SIG-M5 (cell line): ENCODE measurements at places on chromosomes 11 and 22.

GRCh38 chr11:65720211-65720934, at the start of gene RNASEH2C:
Gene RNASEH2C, minus strand, starts transcription at chr11:65720798. Its CDS starts 40 bp downstream, at chr11:65720758.
- no peak for DNase-seq

GRCh38 chr11:98834776-98835175, 186.0 kb upstream of the CNTN5 start:
- DNase-seq: no peak

- DNase-seq: no peak
These were observed 68.1 kb downstream of the GRIK4 start for GRCh38 chr11:120579611-120580031.

GRCh38 chr22:37968452-37969251, 15.2 kb downstream of the POLR2F start:
- no peak for DNase-seq

GRCh38 chr11:40567392-40567791, 892.1 kb downstream of the LRRC4C start:
- DNase-seq: no peak

DNA sequence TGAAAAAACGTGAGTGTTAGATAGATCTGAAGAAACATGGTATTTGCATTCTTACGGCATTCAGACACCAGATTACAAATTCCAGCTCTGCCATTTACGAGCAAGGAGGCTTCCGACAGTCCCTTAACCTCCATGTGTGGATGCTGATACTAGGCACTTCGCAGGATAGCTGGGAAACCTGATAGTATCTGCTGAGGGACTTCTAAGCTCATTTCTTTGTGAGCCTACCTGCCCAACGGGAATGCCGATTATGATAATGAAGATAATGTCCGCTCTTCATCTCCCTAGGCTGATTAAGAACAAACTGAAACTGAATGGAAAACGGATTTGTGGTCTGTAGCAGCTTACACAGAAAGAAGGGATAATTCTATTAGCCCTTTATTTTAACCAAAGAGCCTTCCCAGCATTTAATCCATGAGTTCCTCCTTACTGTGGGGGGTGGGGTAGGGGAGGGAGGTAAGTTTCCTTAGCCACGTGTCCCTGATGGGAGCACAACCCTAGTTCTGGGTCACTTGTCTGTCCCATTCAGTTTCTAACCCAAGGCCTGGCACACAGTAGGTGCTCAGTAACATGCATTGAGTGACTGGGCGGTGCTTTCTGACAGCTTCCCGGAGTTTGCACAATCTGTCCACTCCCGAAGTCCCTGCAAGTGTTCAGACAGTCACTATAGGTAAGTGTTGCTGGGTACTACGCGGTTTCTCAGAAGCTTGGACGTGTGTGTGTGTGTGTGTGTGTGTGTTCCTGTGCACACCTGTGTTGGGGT, 39.2 kb downstream of the CD6 start:
- no peak for DNase-seq

DNA sequence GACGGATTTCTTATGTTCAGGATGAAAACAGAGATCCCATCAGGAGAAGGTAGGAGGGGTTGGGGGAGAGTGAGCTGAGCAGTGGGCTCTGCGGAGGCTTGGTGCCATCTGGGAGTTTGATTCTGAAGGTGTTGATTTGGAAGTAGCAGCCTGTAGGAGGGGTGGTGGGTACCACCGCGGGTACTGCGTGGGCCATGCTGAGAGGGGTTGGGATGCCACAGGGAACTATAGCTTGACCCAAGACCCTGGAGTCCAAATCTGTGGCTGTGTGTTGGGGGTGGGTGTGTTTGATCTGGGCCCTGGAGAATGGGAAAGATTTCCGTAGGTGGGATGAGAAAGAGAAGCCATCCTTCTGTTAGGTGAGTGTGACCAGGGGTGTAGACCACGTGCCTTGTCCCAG, 5.0 kb downstream of the INCENP start:
- DNase-seq: no peak

- DNase-seq: no peak
These were observed 163.0 kb downstream of the GRIK4 start for GRCh38 chr11:120674542-120674941.

- DNase-seq: no peak
These were observed 26.5 kb downstream of the KRTAP5-5 start for GRCh38 chr11:1656061-1656441.

DNA sequence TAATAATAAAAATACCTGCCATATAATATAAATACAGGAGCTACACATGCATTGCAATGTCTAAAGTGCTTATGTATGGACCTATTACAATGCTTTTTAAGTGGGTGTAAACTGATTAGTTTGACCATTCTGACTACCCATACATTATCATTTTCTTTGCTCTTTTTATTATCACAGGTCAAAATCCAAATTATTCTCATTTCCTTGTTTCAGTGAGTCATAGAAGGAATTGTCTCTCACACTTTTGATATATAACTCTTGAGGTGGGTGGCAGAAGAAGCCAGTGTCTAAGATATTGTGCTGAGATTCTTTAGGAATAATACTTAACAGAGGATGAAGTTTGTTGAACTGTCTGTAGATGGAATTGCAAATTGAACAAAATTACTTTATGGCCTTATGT, 35.6 kb downstream of the GAS2 start:
- DNase-seq: no peak

DNA sequence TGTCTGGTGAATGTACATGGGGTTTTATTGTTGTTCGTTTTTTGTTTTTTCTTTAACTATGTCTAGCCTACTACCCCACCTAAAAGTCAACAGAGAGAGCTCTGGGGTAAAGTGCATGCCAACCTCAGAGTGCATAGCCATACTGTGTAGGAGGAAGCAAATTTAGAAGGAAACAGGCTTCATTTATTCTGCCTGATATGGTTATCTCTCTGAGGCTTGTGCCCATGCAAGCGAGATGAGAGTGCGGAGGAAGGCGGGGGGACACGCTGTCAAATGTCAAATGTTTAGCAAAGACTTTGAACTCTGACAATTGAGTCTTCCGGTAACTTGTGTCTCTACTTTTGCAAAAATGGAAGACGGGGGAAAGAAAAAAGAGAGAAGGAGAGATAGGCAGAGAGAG, 295.5 kb downstream of the ETS1 start:
- no peak for DNase-seq

DNA sequence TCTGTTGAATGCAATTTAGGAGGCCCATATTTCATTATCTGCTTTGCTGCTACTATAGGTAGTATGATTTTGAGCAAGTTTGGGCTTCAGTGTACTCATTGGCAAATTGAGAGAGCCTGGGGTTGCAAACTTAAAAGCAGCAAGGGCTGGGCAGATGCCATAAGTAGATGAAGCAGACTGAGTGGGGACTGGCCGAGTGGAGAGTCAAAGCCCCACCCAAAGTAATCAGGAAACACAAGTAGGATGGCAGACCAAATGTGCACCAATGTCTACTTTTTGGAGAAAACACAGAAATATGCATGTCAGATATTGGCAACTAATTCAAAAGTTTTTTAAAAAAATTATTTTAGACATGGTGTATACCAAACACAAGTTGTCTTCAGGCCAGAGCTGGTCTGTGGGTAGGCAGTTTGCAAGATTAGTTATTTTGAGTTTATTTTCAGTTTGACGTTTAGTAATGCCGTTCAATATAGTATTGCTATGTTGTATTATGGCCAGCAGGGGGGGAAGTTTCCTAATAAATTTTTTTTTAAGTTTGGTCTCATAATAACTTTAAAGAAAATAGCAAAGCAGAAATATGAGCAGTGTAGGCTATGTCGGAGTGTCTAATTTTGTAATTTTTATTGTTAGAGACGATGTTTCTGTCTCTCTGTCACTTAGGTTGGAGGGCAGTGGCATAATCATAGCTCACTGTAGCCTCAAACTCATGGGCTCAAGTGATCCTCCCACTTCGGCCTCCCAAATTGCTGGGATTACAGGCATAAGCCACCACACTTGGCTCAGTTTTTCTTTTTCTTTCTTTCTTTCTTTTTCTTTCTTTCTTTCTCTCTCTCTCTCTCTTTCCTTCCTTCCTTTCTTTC, 105.1 kb downstream of the HIPK3 start:
- DNase-seq: no peak

- DNase-seq: no peak
These were observed 1013.0 kb downstream of the OPCML start for GRCh38 chr11:132519241-132519815.

- no peak for DNase-seq
These were observed 48.8 kb downstream of the ABTB2 start for GRCh38 chr11:34308913-34309585.

GRCh38 chr22:49676783-49677494, 150.7 kb downstream of the BRD1 start:
- no peak for DNase-seq

DNA sequence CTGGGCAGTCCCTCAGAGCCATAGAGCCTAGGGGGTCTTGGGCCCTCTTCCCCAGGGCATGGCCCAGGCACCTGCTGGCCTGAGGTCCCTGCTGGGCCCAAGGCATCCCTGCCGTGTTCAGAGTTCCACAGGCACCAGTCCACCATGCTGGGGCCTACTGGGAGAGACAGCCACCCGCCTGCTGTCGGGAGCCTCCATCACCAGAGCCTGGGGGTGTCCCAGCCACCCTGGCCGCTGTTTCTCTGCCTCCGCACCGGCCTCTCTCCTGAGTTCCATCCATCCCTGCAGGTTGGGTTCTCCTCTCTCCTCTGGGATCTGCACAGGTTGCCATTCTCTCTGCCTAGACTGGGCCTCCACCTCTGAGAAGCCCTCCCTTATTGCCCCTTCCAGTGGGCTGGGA, 68.6 kb downstream of the KCNQ1 start:
- DNase-seq: no peak

DNA sequence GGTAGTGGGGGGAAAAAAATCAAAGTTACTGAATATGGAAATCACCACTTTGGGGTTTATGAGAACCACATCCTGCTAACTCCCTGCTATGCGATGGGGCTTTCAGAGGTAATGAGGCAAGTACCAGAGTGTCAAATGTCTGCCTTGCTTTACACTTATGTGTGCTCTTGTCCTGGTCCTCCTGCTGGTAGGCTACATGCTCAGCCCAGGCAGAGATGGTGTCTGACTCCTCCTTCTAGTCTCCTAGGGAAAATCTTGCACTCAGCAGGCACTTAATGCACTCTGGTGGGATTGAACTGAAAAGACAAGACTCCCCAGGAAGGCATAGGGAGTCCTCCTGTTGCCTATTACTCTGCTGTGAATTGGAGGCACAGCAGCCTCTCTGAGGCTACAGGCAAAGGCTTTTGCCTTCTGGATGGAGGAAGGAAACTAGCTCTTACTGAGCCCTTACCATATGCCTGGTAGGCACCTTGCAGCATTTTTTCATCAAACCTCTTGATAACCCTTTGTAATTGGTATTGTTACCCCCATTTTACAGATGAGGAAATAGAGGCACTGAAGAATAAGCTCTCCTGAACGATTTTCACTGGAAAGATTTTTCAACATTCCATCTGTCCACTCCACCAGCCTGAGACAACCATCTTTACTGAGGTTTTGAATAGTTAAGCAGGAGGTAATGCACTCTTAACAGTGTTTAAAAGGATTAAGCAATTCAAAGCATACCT, 132.1 kb upstream of the PAX6 start:
- no peak for DNase-seq

GRCh38 chr11:110634370-110634769, 77.9 kb downstream of the ARHGAP20 start:
- no peak for DNase-seq

DNA sequence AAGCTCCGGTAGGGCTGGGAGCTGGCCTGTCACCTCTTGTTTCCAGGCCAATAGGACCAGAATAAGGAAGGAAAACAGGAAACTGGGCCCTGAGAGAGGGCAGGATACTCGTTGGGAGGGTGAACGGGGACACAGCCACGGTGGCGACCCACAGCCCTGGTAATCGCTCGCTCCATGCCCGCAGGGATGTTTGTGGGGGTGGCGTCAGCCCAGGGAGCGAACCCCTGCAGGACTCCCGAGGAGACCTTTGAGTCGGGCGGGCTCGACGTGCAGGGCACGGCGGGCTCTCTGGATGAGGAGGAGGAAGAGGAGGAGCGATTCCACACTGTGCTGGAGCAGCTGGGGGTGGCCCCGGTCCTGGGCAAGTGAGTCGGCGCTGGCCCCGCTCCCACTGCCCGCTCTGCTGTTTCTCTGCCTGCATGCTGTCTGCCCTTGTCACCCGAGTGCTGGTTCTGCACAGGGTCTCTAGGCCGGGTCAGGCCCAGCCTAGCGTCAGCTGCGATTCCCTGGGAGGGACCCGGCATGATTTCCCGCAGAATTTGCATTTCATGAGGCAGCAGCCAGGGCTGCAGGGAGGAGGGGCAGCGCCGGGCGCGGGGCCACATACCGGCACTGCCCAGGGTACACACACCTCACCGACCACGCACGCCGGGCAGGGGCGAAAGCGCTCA, 1.6 kb downstream of the CRACR2B start:
- DNase-seq: no peak

GRCh38 chr11:5923427-5923776, 18.6 kb upstream of the OR56A3 start:
- DNase-seq: no peak

GRCh38 chr11:35584321-35584720, 33.9 kb upstream of the FJX1 start:
- no peak for DNase-seq

- DNase-seq: no peak
These were observed 28.5 kb downstream of the CD44 start for GRCh38 chr11:35167426-35167954.

DNA sequence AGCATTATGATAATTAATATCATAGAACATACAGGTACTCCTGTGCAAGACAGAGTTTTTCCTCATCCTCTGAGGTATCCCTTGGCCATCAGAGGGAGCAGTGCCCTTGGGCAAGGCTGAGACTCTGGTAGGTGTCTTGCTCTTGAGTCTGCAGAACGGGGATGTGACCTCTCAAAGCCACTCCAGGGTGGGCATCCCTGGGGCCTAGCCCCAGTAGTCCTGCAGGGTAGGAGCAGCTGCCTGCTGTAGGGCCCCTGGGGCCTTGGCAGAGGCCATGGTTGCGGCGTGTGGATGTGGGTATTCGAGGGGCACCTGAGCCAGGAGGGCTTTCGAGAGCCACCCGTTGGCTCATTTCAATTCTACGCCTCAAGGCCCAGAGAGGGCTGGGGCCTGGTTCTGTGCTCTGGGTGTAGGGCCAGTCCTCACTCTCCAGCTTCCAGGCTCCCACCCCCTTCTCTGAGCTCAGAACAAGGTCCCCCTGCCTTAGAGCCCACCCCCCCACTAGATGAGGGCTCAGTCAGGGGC, 7.7 kb upstream of the OMP start:
- DNase-seq: no peak

- no peak for DNase-seq
These were observed 499.4 kb upstream of the API5 start for GRCh38 chr11:42812361-42812760.
